Memory B cell (primary cell): ENCODE measurements at places on chromosomes 12 and 14.

DNA sequence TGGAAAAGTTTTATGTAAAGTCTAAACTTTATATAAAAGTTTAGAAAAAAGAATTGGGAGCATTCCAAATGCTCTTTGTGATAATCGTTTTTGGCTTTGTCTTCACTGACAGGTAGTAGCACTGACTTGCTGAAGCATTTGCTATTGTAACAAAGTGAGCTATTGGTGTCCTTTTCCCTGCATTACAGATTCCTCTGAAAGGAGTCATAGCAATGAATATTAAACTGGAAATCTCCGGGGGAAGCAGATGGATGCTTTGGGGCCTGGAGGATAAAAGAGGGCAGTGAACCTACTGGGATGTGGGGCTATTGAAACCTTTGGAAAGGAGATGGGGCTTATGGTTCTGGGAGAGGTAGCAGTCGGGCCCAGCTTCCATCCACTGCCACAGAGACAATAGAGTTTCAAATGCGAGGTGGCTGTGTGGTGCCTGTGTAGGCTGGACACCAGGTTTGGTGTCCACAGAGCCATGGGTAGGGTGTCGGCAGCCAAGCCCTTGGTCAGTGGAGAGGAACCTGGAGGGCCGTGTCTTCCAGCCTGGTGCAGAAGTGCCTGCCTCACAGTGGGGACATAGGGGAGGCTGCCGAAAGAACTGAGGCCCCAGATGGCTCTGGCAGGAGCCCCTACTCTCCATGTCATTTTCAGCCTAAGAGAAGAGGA lies 10.1 kb downstream of the GSG1 start:
- H3K27ac ChIP-seq = no peak overlapping the region
- H3K4me1 ChIP-seq = peaks cover 18% of the 10 kb centered on the region
- no peak overlapping the region for H3K4me3 ChIP-seq
- no peaks in the 10 kb centered on the region for H3K27me3 ChIP-seq
- no peak for DNase-seq
- H3K36me3 ChIP-seq = no peaks in the 10 kb centered on the region

DNA sequence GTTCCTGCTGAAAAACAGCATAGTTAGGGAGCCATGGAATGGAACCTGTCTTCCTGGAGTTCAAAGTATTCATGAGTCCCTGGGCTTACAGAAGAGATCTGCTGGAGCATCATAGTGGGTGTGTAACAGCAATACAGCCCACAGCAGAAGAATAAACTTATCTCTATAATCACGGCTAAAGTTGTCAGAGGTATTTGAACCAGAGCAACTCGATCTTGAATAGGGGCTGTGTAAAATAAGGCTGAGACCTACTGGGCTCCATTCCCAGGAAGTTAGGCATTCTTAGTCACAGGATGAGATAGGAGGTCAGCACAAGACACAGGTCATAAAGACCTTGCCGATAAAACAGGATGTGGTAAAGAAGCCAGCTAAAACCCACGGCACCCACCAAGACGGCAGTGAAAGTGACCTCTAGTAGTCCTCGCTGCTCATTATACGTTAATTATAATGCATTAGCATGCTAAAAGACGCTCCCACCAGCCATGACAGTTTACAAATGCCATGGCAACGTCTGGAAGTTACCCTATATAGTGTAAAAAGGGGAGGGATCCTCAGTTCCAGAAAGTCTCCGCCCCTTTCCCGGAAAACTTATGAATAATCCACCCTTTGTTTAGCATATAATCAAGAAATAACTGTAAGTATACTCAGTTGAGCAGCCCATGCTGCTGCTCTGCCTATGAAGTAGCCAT lies 223.4 kb downstream of the PCNX1 start:
- peaks cover 7% of the 10 kb centered on the region for H3K4me1 ChIP-seq
- H3K4me3 ChIP-seq = no peak overlapping the region
- H3K27ac ChIP-seq = peak overlapping the region; percentile 28
- DNase-seq = no peak
- no peaks in the 10 kb centered on the region for H3K27me3 ChIP-seq

- H3K4me1 ChIP-seq = no peaks in the 10 kb centered on the region
- DNase-seq = no peak
- H3K36me3 ChIP-seq = no peaks in the 10 kb centered on the region
- no peak overlapping the region for H3K4me3 ChIP-seq
- H3K27ac ChIP-seq = no peak overlapping the region
Measured at GRCh38 chr12:51714666-51715065, 123.6 kb downstream of the SCN8A start.

DNA sequence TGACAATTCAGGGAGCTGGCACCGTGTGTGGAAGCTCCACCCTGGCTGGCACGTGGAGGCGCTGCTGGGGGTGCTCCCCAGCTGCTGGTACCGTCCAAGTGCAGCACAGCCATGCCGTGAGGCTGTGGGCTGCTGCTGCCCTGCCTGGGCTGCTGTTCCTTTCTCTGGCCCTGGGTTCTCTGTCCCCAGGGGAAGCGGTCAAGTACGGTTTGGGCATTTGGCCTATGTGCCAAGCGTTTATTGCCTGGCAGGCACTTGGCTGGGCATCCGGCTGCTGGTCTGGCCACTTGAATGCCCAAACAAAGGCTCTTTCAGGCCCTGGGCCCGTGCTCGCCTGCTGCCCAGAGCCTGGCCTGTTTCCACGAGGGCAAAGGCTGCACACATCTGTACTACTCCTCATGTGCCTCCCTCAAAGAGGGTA lies 39.6 kb downstream of the RHOF start:
- H3K27me3 ChIP-seq = no peaks in the 10 kb centered on the region
- no peak overlapping the region for H3K4me3 ChIP-seq
- peaks cover under 1% of the 10 kb centered on the region for H3K4me1 ChIP-seq
- DNase-seq = no peak
- H3K36me3 ChIP-seq = peaks cover 2% of the 10 kb centered on the region

- no peak overlapping the region for H3K27ac ChIP-seq
- no peak overlapping the region for H3K4me3 ChIP-seq
- H3K4me1 ChIP-seq = no peaks in the 10 kb centered on the region
- no peaks in the 10 kb centered on the region for H3K36me3 ChIP-seq
Measured at GRCh38 chr12:49974231-49974675, 1.5 kb downstream of the AQP6 start.

- peaks cover 11% of the 10 kb centered on the region for H3K27me3 ChIP-seq
- no peak overlapping the region for H3K4me3 ChIP-seq
- no peak for DNase-seq
- H3K36me3 ChIP-seq = no peaks in the 10 kb centered on the region
- H3K27ac ChIP-seq = no peak overlapping the region
Measured at GRCh38 chr14:78130356-78130755, 39.8 kb upstream of the NRXN3 start.

DNA sequence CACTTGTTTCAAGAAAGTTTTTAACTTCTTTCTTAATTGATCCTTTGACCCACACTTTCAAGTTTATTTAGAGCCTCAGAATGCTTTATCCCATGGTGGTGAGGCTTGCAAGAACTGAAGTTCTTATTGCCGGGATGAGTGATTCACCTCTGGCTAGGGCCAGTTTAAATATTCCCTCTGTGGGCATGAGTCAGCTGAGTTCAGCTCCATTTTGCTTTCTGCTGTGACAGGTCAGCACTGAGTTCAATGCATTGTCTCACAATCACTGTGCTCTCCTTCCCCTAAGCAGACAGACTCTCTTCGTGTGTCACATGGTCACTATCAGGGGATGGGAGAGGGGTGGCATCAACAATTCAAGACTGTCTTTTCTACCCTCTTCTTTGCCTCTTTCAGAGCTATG lies 514.6 kb upstream of the FBXO33 start:
- DNase-seq = no peak
- H3K36me3 ChIP-seq = no peaks in the 10 kb centered on the region
- H3K4me3 ChIP-seq = no peak overlapping the region
- no peak overlapping the region for H3K27ac ChIP-seq
- H3K4me1 ChIP-seq = no peaks in the 10 kb centered on the region
- H3K27me3 ChIP-seq = no peaks in the 10 kb centered on the region
